ENCODE measurements at places on chromosomes 7 and 10.

DNA sequence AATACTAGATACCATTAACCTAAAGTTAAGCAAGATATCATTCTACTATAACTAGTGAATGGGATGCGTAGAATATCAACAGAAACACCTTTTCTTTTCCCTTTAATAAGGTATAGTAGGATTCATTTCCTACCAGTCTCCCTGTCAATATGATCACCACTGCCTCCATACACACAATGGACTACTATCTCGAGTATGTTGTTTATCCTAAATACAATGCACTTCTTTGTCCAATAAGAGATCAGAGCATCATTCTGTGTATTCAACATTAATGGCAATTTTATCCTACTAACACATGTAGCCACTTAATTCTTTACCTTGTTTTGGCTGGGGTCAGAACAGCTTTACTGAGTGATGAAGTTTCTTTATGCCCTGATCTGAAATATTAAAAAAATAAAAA is 276.3 kb downstream of the TFEC start:
- DNase-seq, result no peak

GRCh38 chr7:91112902-91113341 is 151.3 kb upstream of the FZD1 start:
- no peak for DNase-seq

- no peak for DNase-seq
Measured at GRCh38 chr10:97416565-97416964, 9.4 kb upstream of the PGAM1 start.

DNA sequence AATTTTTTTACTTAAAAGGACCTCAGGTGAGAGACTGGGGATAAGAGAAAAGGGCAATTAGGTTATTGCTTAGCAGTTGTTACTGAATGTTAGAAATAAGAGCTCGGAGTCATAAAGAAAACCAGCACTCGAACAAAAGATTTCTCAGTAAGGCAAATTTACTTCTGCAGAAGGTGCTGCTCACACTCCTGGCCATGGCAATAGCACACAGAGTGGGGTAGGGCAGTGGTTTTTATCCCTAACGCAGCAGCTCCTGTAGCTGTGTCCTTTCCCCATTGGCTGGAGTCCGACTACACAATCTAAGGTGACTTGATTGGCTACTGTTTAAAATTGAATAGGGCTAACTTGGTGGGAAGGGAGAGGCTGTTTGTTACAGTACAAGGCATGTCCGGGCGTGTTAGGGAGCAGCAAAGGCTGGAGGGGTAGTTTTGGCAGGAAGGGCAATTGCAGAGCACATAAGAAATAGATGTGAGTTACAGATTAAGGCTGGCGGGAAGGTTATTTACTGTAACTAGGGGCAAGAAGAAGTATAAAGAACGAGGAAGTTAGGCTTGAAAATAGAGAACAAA is 112.1 kb downstream of the AKR1D1 start:
- DNase-seq, result no peak

DNA sequence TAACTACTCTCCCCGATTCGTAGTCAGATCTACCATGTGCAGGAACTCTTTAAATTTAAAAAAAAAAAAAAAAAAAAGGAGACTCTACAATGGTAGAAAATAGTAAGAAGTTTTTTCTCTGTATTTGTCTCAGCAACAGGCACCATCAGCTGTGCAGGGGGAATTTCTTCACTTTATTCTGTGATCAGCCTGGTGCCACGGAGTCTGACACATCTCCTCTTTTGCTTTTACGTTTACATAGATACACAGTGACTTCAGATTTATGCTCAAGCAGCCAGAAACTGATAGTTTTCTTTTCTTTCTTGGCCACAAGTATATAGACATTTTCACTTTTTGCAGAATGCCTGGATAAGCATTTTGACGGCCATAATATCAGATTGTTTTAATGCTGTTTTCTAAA is 190.6 kb upstream of the AKR1E2 start:
- no peak for DNase-seq

- DNase-seq, result no peak
Measured at GRCh38 chr10:43794181-43794815, 145.6 kb upstream of the ZNF32 start.

DNA sequence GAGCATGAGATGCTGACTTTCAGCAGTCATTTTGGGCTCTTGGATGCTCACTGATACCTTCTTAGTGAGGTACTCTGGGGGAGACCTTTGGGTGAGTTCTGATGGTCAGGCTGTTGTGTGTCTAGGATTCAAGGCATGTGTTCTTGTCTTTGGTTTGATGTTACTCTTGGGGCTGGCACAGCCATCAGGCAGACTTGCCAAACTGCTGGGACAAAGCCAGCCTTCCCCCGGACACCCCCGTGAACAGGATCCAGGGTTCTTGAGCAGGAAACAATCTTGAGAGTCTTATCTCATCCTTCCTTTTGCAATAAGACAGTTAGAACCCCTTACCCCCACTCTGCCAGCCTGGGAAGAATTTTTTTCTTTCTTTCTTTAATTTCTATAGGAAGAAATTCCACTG is 42.2 kb downstream of the SUFU start:
- no peak for DNase-seq

All from SIG-M5 (cell line).